ENCODE measurements at places on chromosomes 16 and 17.

DNA sequence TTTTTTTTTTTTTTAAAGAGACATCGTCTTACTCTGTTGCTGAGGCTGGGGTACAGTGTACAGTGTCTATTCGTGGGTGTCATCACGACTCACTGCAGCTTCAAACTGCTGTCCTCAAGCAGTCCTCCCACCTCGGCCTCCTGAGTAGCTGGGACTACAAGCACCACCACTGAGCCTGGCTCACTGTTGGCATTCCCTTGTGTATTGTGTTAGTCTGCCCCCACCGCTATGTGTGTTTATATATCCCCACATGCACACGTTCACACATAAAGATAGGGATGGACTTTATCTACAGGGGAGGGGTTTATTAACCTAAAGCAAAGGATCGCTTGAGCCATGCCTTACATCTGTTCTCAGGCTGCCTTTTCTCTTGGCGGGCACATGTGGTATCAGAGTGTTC is 63.8 kb downstream of the SEC14L1 start:
- no peak for DNase-seq

GRCh38 chr16:78122774-78123315 is 23.4 kb downstream of the WWOX start:
- peak; percentile 44 for DNase-seq

DNA sequence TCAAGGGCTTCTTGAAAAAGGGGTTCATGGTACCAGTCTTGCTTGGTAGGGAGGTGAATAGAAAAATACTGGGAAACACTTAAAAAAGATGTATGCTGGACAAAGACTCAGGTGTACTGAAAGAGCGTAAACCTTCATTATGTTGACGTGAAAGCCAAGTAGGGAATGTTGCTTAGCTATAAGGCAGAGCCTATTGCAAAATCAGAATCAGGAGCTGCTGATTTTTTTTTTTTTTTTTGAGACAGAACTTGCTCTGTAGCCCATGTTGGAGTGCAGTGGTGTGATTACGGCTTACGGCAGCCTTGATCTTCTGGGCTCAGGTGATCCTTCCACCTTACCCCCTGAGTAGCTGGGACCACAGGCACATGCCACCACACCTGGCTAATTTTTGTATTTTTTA is 3.9 kb downstream of the TMEM94 start:
- DNase-seq = no peak

GRCh38 chr16:4868026-4868425 is 20.7 kb downstream of the UBN1 start:
- no peak for DNase-seq

DNA sequence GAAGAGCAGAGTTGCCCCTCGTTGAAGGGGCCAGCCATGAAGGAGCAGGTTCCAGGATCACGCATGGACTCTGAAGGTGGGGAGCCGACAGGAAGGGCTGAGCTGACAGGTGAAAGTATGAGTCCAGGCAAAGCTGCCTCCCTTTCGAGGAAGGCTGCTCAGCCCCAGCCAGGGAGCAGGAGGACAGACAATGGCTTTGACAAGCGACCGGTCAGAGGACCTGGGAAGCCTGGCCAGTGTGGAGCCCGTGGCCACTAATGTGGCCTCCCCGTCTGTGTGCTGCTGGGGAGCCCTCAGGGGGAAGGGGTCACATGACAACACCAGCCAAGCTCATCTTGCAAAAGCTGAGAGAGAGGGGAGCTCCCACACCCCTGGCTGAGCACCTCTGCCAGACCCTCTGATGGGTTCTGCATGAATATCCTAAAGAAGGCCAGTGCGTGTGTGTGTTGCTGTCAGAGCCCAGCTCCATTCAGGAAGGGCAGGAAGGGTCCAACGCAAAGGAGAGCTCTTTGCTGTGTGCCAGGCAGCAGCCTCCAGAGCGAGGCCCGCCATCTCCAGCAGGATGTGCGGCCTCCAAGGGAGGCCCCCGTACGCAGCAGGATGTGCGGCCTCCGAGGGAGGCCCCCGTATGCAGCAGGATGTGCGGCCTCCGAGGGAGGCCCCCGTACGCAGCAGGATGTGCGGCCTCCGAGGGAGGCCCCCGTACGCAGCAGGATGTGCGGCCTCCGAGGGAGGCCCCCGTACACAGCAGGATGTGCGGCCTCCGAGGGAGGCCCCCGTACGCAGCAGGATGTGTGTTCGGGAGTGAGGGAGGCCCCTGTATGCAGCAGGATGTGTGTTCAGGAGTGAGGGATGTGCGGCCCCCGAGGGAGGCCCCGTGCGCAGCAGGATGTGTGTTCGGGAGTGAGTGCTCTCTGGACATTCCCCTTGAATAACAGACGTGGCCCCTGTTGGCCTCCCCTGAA is 102.1 kb upstream of the CHMP6 start:
- DNase-seq = no peak

DNA sequence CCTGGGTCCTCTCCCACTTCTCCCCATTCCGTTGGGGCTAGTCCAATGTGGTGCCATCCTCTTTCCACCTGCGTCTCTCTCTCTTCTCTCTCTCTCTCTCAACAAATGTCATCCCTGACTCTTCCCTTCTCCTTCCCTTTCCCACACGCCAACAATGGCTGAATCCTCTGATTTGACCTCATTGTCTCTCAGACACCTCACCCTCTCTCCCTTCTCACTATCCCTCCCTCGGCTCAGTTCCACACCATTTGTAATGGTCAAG is 628 bp upstream of the ZNF18 start:
- no peak for DNase-seq

DNA sequence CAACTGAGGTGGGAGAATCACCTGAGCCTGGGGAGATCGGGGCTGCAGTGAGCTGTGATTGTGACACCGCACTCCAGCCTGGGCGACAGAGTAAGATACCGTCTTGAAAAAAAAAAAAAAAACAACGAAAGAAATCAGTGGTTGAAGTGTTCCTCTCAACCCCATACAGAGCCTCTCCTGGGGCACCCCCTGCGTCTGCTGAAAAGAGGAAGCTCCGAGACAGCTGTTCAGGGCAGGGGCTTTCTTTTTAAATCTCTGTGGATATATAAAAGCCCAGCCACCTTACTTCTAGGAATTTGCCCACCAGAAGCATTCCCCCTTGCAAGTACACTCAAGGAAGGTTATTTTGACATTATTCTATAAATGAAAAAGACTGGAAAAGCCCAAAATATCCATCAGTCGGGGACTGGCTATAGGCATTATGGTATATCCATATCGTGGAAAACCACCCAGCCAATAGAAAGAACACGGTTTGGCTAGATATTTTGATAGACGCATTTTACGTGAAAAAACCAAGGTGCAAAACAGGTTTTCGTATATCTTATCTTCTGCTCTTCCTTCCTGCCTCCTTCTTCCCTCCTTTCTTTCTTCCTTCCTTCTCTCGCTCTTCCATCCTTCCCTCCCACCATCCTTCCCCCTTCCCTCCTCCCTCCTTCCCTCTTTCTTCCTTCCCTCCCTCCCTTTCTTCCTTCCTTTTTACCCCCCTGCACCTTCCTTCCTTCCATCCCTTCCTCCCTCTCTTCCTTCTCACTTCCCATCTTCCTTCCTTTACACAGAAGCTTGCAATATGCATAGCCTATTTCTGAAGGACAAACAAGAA is 9.2 kb upstream of the CCL22 start:
- DNase-seq = no peak

GRCh38 chr17:32863559-32863958 is 13.4 kb downstream of the MYO1D start:
- no peak for DNase-seq

GRCh38 chr17:7432296-7432695 is 2.9 kb upstream of the TMEM102 start:
- no peak for DNase-seq

GRCh38 chr17:46033392-46033791 is 34.3 kb downstream of the STH start:
- DNase-seq = no peak

GRCh38 chr17:17500999-17501605 is 4.9 kb upstream of the RASD1 start:
- DNase-seq = no peak

- no peak for DNase-seq
Measured at GRCh38 chr16:2213817-2214718, 572 bp downstream of the PGP start.

GRCh38 chr17:6683081-6683684 is 30.0 kb downstream of the SLC13A5 start:
- no peak for DNase-seq
